ENCODE measurements at places on chromosomes 4 and X.

GRCh38 chr4:93779228-93779627, 49.3 kb upstream of the ATOH1 start:
- no peak overlapping the region for H3K27ac ChIP-seq
- H3K4me1 ChIP-seq = no peaks in the 10 kb centered on the region
- DNase-seq = no peak

DNA sequence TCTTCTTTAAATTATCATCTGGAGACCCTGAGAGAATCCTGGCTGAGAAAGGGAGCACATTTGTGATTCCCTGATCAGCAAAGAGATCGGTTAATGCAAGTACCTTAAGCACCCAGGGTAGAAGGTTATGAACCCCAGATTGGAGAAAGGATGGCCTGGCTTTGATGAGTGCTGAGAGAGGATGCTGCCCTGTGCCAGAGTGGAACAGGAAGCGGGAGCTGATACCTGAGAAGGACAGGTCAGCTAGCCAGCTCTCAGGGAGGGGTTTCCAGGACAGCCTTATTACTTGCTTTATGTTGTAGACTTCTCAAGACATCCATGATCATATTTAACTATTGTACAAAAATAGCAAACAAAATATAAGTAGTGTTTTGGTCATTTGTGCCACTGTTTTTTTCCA, 141.9 kb downstream of the GATB start:
- no peaks in the 10 kb centered on the region for H3K4me1 ChIP-seq
- peaks cover 1% of the 10 kb centered on the region for H3K27me3 ChIP-seq

DNA sequence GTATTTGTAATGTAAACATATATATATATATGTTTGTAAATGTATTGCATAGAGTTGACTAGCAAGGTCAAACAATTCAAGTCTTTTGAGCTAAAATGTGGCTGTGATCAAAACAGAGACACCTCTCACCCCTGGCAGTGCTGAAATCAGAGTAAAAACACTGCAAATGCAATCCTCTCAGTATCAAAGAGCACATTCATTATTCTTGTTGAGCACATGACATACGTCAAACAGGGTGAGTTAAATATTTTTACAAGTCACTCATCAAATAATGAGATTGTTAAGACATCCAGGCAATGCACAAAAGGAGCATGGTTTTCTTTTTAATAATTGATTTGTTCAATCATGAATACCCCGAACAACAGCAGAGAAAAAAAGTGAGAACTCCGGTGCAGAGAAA, 114.1 kb upstream of the KCNIP4 start:
- no peaks in the 10 kb centered on the region for H3K4me1 ChIP-seq
- no peak overlapping the region for H3K4me3 ChIP-seq
- no peaks in the 10 kb centered on the region for H3K36me3 ChIP-seq
- no peak for DNase-seq
- H3K27me3 ChIP-seq = no peaks in the 10 kb centered on the region

DNA sequence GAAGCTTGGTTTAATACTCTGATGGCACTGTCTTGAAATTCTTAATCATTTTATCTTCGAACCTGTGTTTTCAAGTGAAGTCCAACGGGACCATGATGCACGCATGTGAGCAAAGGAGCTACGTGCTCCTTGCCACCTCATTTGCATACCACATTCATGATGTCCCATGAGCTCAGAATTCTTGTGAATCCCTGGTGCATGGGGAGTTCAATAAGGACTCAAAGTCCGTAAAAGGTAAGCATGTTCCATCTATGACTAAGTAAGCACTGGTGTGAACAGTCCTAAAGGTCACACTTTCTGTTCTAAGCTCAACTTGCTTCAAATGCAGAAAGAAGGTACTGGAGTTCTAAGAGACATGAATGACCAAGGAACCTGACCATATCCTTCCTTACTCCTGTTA, 13.1 kb upstream of the GPM6B start:
- H3K4me3 ChIP-seq = no peak overlapping the region
- no peaks in the 10 kb centered on the region for H3K4me1 ChIP-seq
- DNase-seq = no peak
- H3K36me3 ChIP-seq = no peaks in the 10 kb centered on the region
- H3K27me3 ChIP-seq = no peaks in the 10 kb centered on the region

DNA sequence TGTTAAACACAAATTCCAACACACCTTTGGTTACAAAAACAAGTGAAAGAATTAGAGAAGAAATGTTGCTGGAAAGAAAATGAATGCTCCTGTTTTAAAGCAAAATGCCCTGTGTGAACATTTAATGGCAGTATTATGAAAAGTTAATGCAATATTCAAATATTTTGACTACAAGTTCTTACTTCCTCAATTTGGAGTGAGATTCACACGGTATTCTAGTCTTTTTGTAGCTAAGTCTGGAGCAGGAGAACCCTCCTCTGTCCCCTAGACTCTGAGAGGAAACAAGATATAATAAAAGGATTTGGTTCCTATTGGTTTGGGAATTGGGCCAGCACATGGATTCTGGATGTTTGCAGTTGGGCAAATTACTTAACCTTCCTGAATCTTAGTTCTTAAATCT, 12.7 kb downstream of the MAD2L1 start:
- H3K4me3 ChIP-seq = no peak overlapping the region
- no peak overlapping the region for H3K27ac ChIP-seq
- no peak for DNase-seq
- peaks cover 14% of the 10 kb centered on the region for H3K36me3 ChIP-seq
- H3K27me3 ChIP-seq = no peaks in the 10 kb centered on the region

Measured in activated CD4-positive, alpha-beta memory T cell treated with anti-CD3 and anti-CD28 coated beads for 36 hours (primary cell).